ENCODE measurements at places on chromosomes 1 and 21.

DNA sequence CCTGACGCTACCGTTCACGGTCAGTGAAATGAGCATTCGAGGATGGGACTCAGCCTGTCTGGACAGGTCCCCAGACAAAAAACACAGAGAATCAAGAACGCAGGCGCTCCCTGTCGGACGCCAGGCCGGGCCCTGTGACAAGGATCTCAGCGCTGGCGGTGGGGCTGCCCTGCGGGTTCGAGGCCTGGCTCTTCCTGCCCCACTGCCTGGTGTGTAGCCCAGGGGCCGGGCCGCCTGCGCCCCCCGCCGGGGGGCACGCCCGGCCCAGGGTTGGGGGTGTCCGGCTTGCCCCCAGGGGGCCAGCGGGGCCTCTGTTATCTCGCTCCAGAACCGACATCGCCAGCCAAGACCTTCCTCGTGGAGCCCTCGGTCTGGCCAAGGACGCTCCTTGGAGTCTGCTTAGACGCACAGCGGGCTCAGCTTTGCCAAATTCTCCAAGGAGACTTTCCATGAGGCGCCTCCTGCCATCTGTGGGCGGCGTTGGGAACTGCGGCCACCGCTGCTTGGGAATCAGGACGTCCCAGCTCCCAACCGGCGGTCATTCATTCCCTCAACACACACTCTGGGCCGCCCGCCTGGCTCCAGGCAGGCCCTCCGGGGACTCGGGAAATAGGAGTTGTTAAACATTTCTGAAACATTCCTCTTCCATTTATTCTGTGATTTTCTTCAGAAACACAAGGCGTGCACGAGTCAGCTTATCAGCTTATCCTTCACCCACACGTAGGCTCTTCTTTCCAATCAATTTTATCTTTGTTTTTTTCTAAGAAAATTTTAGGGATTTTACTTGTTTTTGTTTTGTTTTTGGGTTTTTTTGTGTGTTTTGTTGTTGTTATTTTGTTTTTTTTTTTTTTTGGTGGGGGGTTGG, 11.3 kb upstream of the RIPK4 start:
- DNase-seq, result no peak

DNA sequence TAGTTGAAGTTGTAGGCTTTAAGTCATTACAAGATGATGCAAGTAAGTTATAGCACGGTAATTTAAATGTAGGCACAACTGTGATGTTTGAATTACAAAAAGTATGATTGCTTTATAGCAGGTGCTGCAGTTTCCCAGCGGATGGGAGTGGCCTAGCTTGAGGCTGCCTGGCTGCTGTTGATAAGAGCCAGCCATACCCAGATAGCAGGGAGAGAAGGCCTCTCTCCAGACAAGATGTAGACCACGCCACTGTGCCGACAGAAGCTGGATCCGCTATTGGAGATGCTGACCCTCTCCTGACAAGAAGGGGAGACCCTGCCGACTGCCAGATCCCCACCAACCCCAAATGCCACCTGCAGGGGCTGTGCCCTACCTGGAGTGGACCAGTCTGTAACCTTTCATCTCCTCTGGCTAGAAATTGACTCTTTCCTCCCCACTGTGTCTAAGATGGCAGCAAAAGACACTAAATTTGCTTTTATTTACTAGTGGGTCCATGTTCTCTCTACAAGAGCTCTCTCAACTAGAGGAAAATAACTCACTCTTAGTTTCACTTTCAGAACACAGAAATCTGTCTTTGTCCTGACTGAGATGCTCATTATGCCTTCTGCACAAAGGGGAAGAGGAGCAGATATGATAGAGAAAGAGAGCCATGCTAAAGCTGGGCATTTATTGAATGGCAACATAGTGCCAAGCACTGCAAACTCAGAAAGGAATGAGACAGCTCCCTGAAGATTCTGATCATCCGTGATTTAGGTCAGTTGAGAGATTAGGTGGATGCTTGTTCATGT, 127.9 kb downstream of the URB2 start:
- no peak for DNase-seq

GRCh38 chr1:59236721-59237545, 60.0 kb upstream of the FGGY start:
- DNase-seq, result no peak

GRCh38 chr1:222189218-222189617, 358.7 kb downstream of the HHIPL2 start:
- DNase-seq, result no peak

DNA sequence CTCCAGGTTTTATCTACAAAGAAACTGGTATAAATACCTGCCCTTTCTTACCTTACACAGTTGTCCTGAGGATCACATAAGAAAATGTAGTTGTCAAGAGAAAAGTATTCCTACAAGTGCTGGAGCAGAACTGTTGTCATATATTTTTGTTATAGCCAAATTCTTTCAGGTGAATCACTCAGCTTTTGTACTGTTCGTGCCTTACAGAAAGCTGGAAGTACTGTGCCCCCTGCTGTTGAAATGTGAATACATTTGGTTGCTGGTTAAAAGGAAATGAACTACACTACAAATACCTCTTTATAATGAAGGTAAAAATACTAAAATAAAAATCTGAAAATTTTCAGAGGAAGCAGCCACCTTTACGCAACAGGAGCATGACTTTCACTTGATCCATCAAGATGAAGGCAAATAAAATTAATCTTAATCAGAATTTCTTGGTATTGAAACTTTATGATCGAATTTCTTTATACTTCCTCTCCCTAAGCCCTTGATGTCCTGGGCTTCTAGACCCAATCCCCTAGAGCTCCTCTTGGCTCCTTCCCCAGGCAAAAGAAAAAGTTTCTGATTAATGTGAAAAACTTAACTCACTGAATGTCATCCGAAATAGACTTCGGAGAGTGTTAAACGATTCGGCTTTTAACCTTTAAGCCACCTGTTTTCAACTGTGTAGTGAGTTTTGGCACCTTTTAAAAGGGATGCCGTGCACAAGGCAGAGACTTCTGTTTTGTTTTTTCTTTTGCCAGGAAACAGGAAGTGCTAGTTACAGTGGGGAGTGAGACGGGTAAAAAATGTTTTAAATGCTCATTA, 12.5 kb downstream of the CHML start:
- DNase-seq, result no peak

GRCh38 chr1:30986755-30987154, 78.2 kb upstream of the SDC3 start:
- no peak for DNase-seq

- DNase-seq, result no peak
Measured at GRCh38 chr1:227378181-227378580, 59.9 kb upstream of the CDC42BPA start.

DNA sequence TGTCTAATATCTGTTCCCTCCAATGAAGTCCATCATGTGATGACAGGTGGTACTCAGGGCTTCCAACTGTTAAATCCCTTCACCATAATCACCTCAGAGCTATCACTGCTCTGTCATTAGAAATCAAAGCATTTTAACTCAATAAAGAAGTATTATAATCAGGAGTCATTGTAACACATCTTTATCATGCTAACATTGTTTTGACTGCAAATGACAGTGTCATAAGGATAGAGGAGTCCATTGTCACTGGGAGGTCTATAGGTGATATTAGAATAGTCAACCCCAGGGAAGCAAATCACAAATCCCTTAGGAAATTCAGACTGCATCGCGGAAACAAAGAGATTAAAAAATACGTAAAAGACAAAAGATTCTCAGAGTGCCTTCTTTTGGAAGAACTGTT, 30.8 kb downstream of the LRRC53 start:
- DNase-seq, result no peak

- no peak for DNase-seq
Measured at GRCh38 chr21:46641656-46642055, 6.2 kb downstream of the PRMT2 start.

GRCh38 chr1:59241909-59242308, 55.0 kb upstream of the FGGY start:
- no peak for DNase-seq

GRCh38 chr1:174692313-174692712, 244.5 kb downstream of the GPR52 start:
- no peak for DNase-seq

DNA sequence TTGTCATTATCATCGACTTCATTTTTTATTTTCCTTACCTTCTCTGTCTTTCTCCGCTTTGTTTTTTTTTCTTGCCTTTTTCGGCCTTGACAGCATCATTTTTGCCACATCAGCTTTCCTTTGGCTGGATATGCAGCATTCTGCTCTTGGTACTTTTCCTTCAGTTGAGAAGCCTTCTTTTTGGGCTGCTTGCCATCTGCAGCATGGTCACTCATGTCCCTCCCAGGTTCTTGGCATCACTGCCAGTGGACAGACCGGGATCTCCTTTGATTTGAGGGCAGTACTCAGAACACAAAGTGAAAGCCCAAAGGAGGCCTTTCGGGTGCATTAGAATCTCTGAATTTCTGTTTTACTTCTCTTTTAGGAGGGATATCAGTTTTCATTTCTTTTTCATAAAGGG, 3.7 kb upstream of the PARP1 start:
- no peak for DNase-seq
